Urinary bladder (tissue), 4 donors: ENCODE measurements at places on chromosomes 4 and X. TPM values are rescaled to one million over a fixed set of nuclear protein-coding genes. Genes with fewer than 3 reads are reported as not detected.

GABRQ gene
- total RNA-seq, result 1.5 TPM

TRIM2 gene
- 119 TPM for total RNA-seq

FRMPD4 gene
- total RNA-seq, result 0.85 TPM

CFAP47 gene
- total RNA-seq, result 0.37 TPM

STAG2 gene
- 168 TPM for total RNA-seq

SFRP2 gene
- 119 TPM for total RNA-seq

DDIT4L gene
- 10.4 TPM for total RNA-seq

P2RY8 gene
- 0.26 TPM for total RNA-seq

UGT2B17 gene
- total RNA-seq, result not detected

CFP gene
- 0.79 TPM for total RNA-seq

GRCh38 chr4:118974758-118975157 is 86.1 kb downstream of the SYNPO2 start:
- no peak for DNase-seq

- no peak for DNase-seq
Observed at GRCh38 chr4:134001057-134001456, 200.5 kb downstream of the PABPC4L start.

DNA sequence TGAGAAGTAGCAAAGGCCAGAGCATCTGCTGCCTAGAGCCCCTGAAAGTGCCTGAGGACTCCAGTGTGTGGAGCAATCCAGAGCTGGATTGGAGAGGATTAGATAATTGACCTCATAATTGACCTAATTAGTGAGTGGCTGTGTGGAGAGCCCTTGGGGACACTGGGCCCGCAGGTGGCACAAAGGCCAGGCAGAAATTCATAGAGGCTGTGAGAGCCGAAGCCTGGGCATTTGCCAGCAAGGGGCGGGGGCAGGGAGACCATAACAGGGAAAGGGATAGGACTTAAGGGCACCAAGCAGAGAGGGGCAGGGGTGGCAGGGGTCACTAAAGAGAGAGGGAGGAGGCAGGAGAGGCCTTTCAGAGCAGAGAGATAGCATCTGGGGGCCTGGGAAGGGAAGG is 45.3 kb downstream of the EFNB1 start:
- DNase-seq, result no peak

GRCh38 chr4:101960431-101960830 is 169.9 kb downstream of the BANK1 start:
- no peak for DNase-seq

GRCh38 chr4:26287756-26288155 is 33.1 kb upstream of the RBPJ start:
- DNase-seq, result no peak

DNA sequence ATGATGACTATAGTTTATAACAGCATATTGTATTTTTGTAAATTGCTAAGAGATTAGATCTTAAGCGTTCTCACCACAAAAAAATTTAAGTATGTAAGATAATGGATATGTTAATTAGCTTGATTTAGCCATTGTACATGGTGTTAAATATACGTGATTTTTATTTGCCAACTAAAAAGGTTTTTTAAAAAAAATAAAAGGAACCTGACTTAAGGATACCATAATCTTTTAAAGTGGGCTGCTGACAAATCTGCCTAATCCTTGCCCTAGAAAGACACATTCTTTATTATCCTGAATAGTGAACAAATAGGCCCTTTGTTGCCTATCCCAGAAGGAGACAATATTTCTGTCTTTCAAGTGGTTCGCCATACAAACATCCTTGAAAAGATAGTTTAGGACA is 94.6 kb upstream of the FAM47C start:
- no peak for DNase-seq

- no peak for DNase-seq
Observed at GRCh38 chr4:2761035-2761923, 5.1 kb upstream of the TNIP2 start.

DNA sequence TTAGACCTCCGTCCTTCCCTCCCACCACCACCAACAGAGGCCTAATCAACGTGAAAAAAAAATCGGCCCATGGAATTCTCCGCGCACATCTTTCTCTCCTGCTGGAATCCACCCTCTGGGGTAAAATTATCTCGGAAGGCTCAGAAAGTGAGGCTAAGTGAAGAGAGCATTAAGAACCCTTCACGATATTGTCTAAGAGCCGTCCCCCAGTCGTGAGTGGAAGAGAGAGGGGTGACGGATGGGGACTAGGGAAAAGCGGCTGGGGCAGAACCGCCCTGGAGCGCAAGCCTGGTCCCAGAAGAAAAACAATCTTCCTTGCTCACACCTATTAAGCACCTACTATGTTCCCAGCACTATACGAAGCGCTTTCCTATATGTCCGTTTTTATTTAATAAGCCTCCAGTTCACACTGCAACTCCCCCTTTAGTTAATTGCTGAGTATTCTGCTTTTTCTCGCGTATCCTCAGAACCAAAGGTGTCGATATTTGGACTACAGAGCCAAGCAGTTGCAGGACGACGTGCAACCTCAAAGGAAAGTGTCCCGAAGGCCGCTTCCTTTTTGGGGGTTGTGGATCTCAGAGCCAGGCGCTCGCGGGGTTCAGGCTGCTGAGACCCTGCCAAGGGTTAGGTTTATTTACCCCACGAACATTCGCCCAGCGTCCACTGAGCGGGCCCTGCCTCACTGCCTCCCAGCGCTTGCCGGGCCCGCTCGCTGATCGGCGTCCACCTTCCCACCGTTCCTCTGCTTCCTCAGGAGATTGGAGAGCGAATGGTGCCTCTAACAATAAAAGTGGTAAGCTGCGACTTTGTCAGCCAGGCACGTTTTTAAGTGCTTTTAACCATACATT is 889 bp downstream of the MGARP start:
- DNase-seq, result no peak

GRCh38 chr4:93178279-93178678 is 650.3 kb upstream of the ATOH1 start:
- no peak for DNase-seq

GRCh38 chrX:20374450-20374849 is 107.7 kb upstream of the RPS6KA3 start:
- DNase-seq, result no peak

GRCh38 chr4:74930162-74930561 is 2.8 kb upstream of the PARM1 start:
- DNase-seq, result no peak

DNA sequence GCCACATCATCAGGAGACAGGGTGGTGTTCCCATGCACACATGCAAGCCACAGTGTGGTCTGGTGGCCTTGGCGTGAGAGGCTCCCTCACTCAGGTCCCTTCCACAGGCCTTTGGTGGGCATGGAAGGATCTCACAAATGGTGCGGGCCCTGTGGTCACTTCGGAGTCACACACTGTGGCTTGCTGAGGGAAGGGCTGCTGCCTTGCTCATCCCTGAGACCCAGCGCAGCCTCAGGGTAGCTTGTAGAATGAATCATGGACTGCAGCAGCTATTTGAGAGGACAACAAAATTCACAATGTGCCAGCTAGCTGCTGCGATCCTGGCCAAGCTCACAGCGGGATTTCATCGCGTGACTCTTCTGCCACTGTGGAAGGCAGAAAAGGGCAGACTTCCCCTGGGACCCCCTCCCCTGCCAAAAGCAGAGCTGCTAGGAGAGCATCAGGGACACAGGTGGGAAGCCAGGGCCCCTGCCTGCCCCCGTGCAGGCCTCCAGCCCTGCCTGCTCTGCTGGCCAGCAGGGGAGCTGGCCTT is 106.4 kb downstream of the ABLIM2 start:
- no peak for DNase-seq

- no peak for DNase-seq
Observed at GRCh38 chr4:36997727-36998126, 246.8 kb upstream of the NWD2 start.

DNA sequence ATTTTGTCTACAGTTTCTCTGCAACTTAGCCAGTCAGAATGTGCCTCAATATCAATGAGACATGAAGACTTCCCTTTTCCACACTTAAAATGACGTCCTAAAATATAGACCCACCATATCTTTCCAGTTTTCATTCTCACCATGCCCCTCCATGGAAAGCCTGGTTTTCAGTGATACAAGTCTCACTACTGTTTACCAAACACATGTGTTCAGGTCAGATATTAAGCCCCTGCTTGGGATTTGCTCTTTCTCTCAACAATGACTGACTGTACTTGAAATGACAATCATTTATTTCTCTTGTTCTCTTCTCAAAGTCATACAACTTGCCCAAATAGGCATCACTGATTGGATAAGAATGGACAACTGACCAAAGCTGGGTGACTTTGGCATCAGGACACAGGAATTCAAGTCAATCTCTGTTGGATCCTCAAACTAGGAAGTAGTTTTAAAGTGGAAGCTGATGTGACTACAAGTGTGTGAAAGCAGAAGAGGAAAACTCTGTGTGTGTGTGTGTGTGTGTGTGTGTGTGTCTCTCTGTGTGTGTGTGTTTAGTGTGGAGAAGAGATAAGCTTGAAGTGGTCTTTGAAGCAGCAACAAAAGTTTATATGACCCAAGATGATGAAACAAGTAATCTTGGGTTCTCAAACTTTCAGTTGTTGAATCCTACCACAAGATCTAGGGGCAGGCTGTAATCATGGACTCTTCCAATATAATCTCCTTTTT is 217.4 kb upstream of the FGF13 start:
- no peak for DNase-seq

- DNase-seq, result no peak
Observed at GRCh38 chrX:9659571-9660195, 106.0 kb downstream of the GPR143 start.

GRCh38 chrX:133570549-133570948 is 155.3 kb upstream of the GPC4 start:
- no peak for DNase-seq

DNA sequence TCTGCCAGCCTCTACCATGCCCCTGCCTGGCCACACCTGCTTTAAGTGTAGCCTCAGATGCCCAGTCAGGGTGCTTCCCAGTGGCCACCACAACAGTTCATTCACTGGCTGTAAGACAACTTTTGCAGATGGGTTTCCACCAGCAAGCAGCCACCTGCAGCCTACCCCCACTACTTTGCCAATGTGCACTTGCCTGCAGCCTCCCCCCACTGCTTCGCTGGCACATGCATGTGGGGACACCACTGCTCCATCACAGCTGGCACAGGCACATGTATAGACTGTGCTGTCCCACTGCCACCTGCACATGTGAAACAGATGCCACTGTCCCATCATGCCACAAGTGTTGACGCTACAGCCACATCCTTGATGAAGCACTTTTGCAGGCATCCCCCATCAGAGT is 723.9 kb downstream of the SH3BGRL start:
- no peak for DNase-seq

- peak; percentile 47 for DNase-seq
Observed at GRCh38 chr4:72568959-72569718, at the start of gene ADAMTS3. TSS of gene ADAMTS3 (minus strand) at chr4:72569221. CDS start at chr4:72568762, 459 bp downstream.

GRCh38 chr4:8346838-8347605 is 77.5 kb downstream of the HTRA3 start:
- no peak for DNase-seq

DNA sequence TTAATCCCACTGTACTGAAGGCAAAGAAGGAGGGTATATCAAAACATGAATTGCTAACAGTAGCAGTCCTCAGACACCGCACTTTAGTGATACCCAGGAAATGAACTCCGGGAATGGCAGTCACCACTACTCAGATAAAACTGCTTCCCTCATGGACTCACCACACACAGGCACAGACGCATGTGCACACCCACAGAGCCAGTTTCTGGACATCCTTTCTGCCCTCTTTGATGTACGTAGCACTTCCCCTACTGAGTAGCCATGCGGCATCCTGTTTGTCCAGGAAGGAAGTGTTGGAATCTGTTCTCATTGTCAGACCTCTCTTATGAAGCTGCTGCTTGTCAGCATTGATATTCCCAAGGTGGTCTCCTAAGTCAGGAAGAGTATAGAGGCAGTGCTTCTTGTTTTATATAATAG is 95.7 kb downstream of the DCLK2 start:
- DNase-seq, result no peak

- DNase-seq, result no peak
Observed at GRCh38 chr4:133801883-133802282, 399.7 kb downstream of the PABPC4L start.

DNA sequence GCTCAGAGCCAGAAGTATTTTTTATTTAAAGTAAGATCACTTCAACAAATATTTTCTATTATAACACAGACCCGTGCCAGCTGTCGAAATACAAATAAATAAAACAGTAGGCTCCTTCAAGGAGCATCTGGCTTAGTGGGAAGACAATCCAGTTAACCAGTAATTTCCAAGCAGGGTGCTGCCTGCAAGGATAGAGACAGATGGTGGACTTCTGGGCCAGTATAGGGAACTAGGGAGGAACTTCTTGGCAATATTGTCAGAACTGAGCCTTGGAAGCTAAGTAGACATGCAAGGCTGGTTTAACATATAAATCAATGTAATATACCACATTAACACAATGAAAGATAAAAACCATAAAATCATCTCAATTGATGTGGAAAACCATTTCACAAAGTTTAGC is 17.0 kb upstream of the MTMR1 start:
- DNase-seq, result no peak
